ENCODE measurements at places on chromosomes 2 and 18.

- no peak for DNase-seq
- peaks cover 16% of the 10 kb centered on the region for H3K4me1 ChIP-seq
- no peak overlapping the region for H3K4me3 ChIP-seq
Observed at GRCh38 chr2:33219850-33220275, 256.6 kb upstream of the RASGRP3 start.

GRCh38 chr2:17166506-17166905 lies 351.7 kb downstream of the RAD51AP2 start:
- H3K4me3 ChIP-seq: no peak overlapping the region
- no peaks in the 10 kb centered on the region for H3K36me3 ChIP-seq
- H3K27ac ChIP-seq: no peak overlapping the region
- DNase-seq: no peak

DNA sequence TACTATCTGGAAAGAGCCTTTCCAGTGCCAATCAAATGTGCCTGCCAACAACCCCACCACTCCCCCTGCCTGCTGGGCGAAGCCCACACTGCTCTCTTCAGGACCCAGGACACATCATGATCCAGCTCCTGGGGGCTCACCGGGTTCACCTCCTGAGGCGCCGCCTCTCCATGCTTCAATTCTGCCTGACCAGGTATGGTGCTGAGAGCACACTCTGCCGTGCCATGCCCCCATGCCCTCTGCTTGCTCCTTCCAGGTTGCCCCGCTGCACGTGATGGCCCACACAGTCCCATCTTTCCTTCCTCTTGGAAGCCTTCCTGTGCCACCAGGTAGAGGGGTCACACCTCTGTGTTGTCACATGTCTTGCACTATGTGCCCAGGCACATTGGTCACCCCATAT lies 47.5 kb downstream of the ASB18 start:
- DNase-seq: no peak
- peaks cover 18% of the 10 kb centered on the region for H3K27me3 ChIP-seq
- no peak overlapping the region for H3K4me3 ChIP-seq
- H3K36me3 ChIP-seq: no peaks in the 10 kb centered on the region
- H3K27ac ChIP-seq: no peak overlapping the region
- no peaks in the 10 kb centered on the region for H3K4me1 ChIP-seq

DNA sequence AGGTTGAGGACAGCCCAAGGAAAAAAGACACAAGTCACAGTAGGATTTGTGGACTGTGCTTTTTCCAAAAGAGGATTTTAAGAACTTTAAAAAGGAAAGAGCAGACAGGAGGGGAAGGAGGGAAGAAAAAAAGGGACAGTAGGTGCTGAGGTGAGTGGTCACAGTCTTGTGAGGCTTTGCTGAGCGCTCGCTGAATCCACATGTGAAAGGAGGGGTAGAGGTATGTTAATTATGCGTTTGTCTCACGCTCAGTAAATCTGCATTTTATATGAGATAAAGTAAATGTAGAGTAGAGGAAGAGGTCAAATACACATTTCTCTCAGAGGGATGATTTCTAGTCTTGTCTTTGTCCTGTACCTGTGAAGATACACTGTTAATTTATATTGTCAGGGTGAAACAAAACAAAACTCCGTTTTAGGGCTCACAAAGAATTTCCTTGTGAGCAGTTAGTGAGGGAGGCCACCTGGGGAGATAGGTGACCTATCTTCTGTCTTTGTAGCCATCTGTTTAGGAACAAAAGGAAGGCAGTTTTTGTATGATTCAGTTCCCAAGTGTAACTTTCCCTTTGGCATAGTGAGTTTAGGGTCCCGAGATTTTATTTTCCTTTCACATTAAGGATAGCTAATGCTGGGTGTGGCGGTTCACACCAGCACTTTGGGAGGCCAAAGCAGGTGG lies 25.3 kb downstream of the GNAL start:
- DNase-seq: no peak
- H3K27ac ChIP-seq: no peak overlapping the region
- no peaks in the 10 kb centered on the region for H3K36me3 ChIP-seq
- no peaks in the 10 kb centered on the region for H3K4me1 ChIP-seq
- H3K4me3 ChIP-seq: no peak overlapping the region

GRCh38 chr2:179264368-179265081 lies at the start of gene SESTD1:
Gene SESTD1 (minus strand): TSS chr2:179264832. CDS start chr2:179191841, 72,991 bp downstream.
- H3K4me1 ChIP-seq: peaks cover 41% of the 10 kb centered on the region
- peak within 1 kb of the TSS; percentile 79 for H3K4me3 ChIP-seq
- H3K27ac ChIP-seq: peak within 1 kb of the TSS; percentile 64
- peaks cover 30% of the 10 kb centered on the region for H3K27me3 ChIP-seq

- no peaks in the 10 kb centered on the region for H3K36me3 ChIP-seq
- H3K4me3 ChIP-seq: no peak overlapping the region
- no peaks in the 10 kb centered on the region for H3K4me1 ChIP-seq
- no peak for DNase-seq
Observed at GRCh38 chr18:71212222-71212621, 923.4 kb downstream of the SOCS6 start.

DNA sequence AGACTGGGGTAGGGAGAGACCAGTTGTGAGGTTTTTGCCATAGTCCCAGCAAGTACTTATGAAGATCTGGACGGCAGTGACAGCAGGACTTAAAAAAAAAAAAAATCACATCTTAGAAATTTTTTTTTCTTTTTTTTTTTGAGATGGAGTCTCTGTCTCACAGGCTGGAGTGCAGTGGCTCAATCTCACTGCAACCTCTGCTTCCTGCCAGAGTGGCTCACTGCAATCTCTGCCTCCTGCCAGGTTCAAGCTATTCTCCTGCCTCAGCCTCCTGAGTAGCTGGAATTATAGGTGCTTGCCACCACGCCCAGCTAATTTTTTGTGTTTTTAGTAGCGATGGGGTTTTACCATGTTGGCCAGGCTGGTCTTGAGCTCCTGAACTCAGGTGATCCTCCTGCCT lies 22.4 kb upstream of the STAT4 start:
- H3K36me3 ChIP-seq: no peaks in the 10 kb centered on the region
- H3K27me3 ChIP-seq: no peaks in the 10 kb centered on the region
- peak overlapping the region; percentile 23 for H3K27ac ChIP-seq
- H3K4me3 ChIP-seq: no peak overlapping the region
- no peak for DNase-seq

GRCh38 chr2:132760405-132760804 lies 90.4 kb upstream of the LYPD1 start:
- H3K4me3 ChIP-seq: no peak overlapping the region
- H3K4me1 ChIP-seq: no peaks in the 10 kb centered on the region
- DNase-seq: no peak
- no peaks in the 10 kb centered on the region for H3K36me3 ChIP-seq
- no peaks in the 10 kb centered on the region for H3K27me3 ChIP-seq

DNA sequence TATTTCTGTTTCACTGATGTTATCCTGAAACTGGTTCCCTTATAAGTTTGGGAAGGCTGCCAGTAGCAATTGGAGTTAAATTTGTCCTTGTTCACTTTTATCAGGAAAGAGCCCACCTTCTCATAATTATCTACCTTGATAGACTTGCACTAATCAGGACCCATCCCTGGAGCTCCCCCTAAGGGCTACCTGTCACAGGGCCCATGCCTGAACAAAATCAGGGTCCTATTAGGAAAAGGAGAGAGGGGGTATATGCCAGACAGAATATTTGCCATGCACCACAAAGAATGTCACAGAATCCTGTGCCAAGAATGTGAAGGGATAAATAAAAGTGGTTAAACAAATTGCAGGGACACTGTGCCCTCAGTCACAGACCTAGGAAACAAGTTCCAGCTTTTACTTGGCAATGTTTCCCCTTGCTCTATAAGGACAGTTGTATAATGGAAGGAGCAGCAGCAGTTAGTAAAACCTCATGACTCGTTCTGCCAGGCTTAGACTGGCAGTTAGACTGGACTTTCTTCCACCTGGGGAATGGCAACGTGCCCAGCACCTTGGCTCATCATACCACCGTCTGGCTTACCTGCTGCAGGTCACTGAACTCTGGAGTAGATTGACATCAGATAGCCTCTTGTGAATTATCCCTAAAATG lies 32.3 kb upstream of the VWC2L start:
- no peaks in the 10 kb centered on the region for H3K36me3 ChIP-seq
- no peak overlapping the region for H3K4me3 ChIP-seq
- H3K27me3 ChIP-seq: no peaks in the 10 kb centered on the region
- no peaks in the 10 kb centered on the region for H3K4me1 ChIP-seq

GRCh38 chr2:68196120-68196716 lies 38.5 kb downstream of the PNO1 start:
- peaks cover 4% of the 10 kb centered on the region for H3K36me3 ChIP-seq
- no peaks in the 10 kb centered on the region for H3K27me3 ChIP-seq
- peak; percentile 36 for DNase-seq

- no peak for DNase-seq
- H3K27me3 ChIP-seq: peaks cover under 1% of the 10 kb centered on the region
- no peak overlapping the region for H3K4me3 ChIP-seq
- H3K36me3 ChIP-seq: no peaks in the 10 kb centered on the region
- H3K27ac ChIP-seq: no peak overlapping the region
- H3K4me1 ChIP-seq: no peaks in the 10 kb centered on the region
Observed at GRCh38 chr2:217878915-217879590, 123.7 kb downstream of the TNS1 start.

Data from activated naive CD8-positive, alpha-beta T cell treated with anti-CD3 and anti-CD28 coated beads, Interleukin-2, amount 50 U/mL, for 24 hours (primary cell).